Astrocyte of the spinal cord (primary cell): ENCODE measurements at places on chromosomes 1 and 21.

- DNase-seq = no peak
These were observed 11.0 kb downstream of the ALDH4A1 start for GRCh38 chr1:18891426-18891780.

DNA sequence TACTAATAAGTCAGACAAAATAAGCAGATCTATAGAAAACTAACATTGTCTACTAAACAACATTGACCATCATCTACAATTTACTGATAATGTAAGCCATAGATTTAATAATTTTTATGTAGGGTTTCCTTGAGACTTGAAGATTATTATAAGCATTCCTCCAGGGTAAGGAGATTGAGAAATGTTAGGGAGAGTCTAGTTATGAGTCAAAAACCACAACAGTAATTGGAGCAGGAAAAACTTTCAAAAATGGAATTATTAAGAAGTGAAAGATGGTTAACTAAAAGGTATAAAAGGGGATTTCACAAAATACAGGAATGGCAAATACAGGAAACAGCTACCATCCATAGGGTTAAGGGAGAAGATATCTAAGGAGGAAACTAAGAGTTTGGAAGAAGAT lies 12.4 kb upstream of the UHMK1 start:
- no peak for DNase-seq

DNA sequence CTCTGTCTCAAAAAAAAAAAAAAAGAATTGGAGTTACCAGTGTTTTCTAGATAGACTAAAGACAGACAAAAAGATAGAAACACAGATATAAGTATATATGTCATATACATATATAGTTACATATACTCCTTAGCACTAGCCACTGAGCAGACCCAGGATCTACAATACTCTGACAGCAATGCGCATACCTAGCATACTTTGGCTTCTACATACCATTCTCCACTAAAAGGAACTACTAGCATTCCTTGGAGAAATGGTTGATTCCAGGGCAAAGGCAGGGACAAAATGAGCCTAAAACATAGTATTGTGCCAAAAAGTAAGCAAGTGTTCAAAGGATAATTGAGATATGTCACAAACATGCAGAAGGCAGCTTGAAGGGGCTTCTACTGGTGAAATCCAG lies 22.7 kb downstream of the SYNJ1 start:
- DNase-seq = peak; percentile 12

DNA sequence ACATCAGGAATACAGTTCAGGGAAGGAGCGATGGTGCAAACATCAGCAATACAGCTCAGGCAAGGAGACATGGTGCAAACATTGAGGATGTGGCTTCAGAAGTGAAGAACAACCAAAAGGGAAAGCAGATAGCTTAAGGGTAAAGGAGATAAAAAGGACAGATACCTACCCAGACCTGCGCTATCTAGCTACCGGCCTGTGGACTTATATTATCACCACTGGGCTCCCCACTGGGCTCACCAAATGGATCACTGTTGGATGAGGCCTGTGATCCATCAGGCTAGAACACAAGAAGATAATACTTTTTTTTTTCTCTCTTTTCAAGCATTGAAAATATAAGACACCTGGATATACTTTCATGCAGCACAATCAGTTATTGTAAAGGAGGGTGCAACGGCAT lies 44.7 kb upstream of the C8B start:
- DNase-seq = no peak

DNA sequence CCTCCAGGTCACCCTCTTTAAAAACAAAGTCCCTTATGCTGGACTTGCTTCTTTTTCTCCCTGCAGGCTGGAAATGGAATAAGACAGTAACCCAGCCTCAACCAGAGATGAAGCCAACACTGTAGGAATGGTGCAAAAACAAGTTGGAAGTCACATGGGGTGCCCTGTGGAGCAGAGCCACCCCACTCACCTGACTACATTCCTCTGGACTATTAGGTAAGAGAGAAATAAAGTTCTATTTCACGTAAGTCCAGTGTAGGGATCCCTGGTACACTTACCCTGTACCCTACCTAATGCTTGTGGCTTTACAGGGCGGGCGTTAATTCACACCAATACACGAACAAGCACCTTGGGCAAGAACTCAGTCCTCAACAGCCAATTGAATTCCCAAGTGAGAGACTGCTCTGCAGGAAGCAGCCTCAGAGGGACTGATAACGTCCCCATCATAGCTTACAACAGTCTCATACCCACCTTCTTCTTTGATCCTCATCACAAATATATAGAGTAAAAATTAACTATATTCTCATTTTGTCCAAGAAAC lies 112.5 kb upstream of the FGGY start:
- no peak for DNase-seq

DNA sequence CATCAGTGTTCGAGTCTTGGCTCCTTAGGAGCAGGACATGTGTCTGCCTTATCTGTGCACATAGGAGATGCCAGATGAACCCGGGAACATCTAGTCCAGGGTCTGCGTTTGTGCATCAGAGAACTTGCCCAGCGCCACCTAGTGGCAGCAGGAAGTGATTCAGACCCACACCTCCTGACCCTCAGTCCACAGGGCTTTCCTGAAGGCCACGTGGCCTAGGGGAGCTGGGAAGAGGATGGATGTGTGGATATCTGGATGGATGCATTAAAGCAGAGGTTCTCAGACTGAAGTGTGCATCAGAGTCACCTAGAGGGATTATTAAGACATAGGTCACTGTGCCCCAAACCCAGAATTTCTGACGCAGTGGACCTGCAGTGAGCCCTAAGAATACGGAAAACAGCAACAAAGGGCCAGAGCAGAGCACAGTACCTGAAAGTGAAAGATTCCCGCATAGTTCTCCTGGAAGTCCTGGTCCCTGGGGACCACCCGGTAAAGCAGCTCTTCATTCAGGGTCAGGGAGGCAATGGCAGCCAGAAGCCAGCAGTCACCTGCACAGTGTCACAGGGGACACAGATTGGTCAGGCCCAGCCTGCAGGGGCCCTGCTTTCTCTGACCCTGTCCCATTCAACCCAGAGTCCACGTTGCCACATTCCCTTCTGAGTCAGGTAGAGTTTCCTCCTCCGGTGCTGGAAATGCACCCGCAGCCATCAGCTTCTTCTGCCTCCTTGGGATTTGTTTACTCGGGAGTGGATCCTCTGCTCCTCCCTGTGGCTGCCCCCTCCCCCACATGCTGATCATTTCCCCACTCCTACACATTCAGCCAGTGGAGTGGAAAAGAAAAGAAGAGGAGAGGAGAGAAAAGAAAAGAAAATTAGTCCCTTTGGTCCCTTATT lies 37.0 kb downstream of the CAPN8 start:
- DNase-seq = peak; percentile 7

DNA sequence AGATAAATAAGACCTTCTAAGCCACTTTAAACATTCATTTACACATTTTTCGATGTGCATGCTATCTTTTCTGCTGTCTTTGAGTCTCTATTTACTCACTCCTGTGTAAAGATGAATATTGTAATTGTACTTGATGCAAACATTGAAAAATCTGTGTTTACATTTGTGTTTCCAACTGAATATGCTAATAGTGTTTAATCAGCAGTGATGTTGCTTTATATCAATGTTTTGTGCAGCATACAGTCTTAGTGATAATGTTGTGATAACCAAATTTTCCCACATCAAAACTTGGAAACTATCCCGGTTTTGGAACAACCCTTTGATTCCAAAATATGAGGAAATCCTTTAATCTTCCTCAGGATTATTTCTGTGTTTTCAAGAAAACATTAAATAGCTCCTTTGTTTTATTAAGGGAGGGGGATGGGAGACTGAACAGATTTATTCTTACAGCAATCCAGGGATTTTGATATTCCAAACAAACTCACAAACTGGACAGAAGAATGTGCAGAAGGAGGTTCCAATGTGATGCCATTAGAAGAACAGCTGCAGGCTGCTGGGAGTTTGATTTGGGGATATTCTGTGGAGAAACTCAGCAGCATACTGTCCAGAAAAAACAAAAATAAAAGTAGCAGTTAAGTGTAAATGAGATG lies 248.0 kb downstream of the S1PR1 start:
- DNase-seq = no peak
